Right renal cortex interstitium (tissue), 3 donors: ENCODE measurements at places on chromosomes 3 and 15. TPM values are rescaled to one million over a fixed set of nuclear protein-coding genes. Genes with fewer than 3 reads are reported as not detected.

Gene CD200R1
- polyA plus RNA-seq, result 1.3 TPM

Gene DNAJA4
- 20.2 TPM for polyA plus RNA-seq

- no peak for DNase-seq
These were observed 445.0 kb upstream of the GOLIM4 start for GRCh38 chr3:168540726-168541125.

DNA sequence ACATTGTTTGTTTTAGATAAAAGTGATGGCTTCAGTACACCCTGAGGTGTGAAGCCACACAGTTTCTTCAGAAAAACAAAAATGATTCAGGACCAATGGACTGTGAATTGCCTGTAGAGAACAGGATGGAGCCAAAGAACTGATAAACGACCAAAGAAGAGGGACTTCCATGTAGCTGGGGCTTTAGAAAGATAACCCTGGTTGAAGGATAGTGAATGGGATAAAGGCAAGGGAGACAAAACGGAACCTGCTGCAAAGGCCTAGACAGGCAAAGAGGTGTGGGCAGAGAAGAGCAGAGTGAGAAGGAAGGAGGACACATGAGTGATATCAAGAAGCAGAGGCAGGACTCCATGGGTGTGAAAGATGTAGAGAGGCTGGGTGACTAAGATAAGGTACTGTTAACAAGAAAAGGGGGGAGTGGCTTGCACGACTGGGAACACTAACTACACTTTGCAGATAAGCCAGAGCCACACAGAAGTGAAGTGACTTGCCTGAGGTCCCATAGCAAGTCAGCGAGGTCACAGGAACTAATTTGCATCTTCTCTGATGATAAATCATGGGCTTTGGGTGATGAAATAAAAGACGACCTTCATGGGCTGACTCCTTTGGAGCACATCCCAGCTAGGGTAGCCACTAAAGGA lies 44.3 kb downstream of the RAB6B start:
- no peak for DNase-seq

Gene SLC4A7
- polyA plus RNA-seq, result 25.2 TPM

Gene ROPN1
- polyA plus RNA-seq, result not detected

Gene PPP1R14D
- 0.47 TPM for polyA plus RNA-seq

DNA sequence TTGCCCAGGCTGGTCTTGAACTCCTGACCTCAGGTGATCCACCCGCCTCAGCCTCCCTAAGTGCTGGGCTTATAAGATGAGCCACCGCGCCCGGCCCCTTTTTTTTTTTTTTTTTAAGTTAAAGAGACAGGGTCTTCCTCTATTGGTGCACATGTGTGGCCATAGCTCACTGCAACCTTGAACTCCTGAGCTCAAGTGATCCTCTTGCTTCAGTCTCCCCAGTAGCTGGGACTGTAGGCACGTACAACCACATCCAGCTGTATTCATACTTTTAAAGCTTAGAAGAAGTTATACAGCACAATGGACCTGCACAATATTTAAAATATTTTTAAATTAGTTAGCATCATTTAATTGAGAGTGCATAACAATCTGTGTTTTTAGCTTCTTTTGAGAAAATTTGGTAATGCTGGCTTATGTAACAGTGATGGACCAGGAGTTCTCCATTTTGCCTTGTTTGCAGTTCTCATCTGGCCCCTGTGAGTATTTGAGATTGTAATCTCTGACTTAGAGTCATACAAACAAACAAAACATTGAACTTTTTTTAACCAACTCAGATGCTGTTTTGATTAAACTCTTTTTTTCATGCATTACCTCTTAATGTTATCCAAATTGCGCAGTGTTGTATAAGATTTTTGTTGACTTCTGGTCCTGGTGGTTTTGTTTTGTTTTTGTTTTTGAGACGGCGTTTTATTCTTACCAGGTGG lies 33.0 kb downstream of the CHD2 start:
- no peak for DNase-seq

Gene WDR93
- 2.3 TPM for polyA plus RNA-seq

Gene KLHL6
- polyA plus RNA-seq, result 0.94 TPM

DNA sequence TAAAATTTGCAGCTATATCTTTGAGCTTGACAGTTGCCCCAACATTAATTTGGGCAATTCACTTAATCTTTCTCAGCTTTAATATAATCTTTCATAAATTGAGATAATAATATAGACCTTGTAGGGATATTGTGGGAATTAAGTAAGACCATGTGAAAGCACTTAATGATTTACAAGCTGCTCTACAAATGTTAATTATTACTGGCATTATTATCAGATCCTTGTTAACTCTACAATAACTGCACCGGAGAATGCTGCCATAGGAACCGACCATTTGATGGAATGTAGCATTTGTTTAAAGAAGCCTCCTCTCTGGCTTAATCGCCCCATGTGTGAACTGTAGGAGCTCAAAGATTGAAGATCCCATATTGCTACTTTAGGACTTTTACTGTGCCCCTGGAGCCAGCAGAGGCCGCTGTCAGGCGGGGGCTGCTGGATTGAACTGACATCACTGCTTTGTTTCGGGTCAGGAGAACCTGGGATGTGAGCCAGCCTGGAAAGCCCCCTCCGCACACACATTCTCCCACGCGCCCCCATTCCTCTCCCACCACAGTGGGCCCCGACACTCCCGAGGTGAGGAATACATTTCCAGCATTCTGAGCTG lies 154.2 kb upstream of the TNIK start:
- no peak for DNase-seq

Gene THSD4
- polyA plus RNA-seq, result 39.4 TPM

Gene PLCL2
- polyA plus RNA-seq, result 16.6 TPM

Gene WNT7A
- not detected for polyA plus RNA-seq
